ENCODE measurements at places on chromosomes 16 and 17.

GRCh38 chr17:31413874-31414549 is 22.5 kb downstream of the RAB11FIP4 start:
- DNase-seq: no peak

DNA sequence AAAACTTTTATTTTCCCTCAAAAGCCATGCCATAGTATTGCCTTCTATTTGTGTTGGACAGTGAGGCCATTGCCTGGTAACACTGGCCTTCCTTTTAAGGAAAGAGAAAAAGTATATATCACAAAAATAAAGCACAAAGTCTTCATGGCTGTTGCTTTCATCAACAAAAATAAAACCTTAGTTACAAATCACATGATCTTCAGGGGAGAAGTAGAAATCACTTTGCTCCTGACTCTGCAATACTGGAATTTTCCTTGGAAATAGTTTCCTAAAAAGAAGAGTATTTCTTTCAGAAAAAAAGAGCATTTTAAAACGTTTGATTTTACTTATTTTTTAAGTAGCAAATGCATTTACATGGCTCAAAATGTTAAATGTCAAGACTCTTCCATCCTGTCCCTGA is 41.9 kb downstream of the FAM20A start:
- no peak for DNase-seq

DNA sequence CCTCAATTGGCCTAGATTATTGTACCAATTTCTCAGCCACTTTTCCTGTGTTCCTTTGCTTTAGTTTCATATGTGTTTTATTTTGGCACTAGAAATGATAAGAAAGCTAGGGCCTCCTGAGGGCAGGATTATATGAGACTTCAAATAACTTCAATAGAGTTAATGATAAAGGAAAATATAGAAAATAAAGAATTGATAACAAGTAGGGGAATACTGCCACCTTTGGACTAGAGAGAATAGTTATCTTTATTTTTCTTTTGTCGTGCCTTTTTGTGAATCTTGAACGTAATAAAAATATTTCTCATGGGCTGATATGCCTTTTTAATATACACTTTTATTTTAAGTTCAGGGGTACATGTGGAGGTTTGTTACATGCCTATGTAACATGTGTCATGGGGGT is 29.3 kb upstream of the RBL2 start:
- no peak for DNase-seq

DNA sequence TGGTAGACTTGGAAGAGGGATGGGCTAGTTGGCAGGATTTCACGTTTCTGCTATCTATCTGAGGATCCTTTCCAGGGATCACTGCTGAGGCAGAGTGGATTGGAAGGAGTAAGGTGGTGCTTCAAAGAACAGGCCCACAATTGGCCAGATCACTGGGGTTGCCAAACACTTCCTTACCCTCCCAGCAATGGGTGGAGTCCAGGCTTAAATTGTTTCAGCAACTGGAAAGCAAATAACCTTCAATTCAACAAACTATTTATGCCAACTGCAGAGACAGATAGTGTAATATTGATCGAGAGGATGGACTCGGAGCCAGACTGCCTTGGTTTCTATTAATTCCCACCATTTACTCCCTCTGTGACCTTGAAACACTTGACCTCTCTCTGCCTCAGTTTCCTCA is 2.1 kb downstream of the ARRB2 start:
- DNase-seq: no peak

- no peak for DNase-seq
These were observed 42.5 kb downstream of the KCNJ12 start for GRCh38 chr17:21418446-21419298.

- no peak for DNase-seq
These were observed 573.0 kb upstream of the C16orf82 start for GRCh38 chr16:26493751-26494150.

- no peak for DNase-seq
These were observed 2.3 kb upstream of the HSD3B7 start for GRCh38 chr16:30982548-30983288.

- DNase-seq: no peak
These were observed 17.7 kb upstream of the SMURF2 start for GRCh38 chr17:64679710-64680216.

- no peak for DNase-seq
These were observed 4.2 kb downstream of the CDK3 start for GRCh38 chr17:76004750-76005262.

GRCh38 chr17:39939588-39940419 is 12.3 kb downstream of the LRRC3C start:
- DNase-seq: peak; percentile 34

GRCh38 chr16:55656691-55657092 is 904 bp downstream of the SLC6A2 start:
- DNase-seq: no peak

DNA sequence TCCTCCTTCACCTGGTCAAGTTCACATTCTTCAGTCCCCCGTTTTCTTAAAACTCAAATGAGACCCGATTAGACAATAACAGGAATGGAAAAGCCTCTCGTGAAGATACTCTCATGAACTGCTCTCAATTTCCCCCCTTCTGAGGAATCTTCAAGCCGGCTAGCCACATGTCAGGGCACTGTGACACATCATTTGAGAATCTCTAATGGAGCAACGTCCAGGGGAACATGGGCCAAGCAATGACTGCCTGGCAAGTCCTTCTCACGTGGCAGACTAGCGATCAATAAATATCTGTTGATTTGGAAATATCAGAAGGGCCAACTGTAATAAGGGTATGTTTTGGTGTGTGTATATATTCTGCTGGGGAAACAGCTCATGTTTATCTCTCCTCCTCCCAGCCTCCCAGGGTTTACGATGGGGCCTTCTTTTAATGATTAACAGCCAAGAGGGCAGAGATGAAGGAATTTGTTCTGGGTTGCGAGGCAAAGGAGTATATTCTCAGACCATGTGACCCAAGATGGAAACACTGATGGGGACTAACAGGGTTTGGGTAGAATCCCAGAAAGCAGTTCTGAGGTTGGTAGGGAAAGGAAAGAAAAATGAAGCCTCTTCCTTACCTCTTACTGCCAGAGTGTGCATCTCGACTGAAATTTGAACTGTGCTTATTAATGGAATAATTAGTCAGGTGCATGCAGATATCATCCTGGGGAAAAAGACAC is 21.4 kb downstream of the TTLL6 start:
- no peak for DNase-seq

GRCh38 chr16:11004351-11004750 is 60.0 kb downstream of the CLEC16A start:
- DNase-seq: no peak
